ENCODE measurements at places on chromosomes 1 and 21.

GRCh38 chr1:167545349-167545748 is 8.2 kb downstream of the CREG1 start:
- DNase-seq, result no peak

- no peak for DNase-seq
These were observed 25.8 kb upstream of the ST6GALNAC5 start for GRCh38 chr1:76841460-76841859.

GRCh38 chr21:18499761-18500376 is 96.3 kb upstream of the TMPRSS15 start:
- peak; percentile 62 for DNase-seq

DNA sequence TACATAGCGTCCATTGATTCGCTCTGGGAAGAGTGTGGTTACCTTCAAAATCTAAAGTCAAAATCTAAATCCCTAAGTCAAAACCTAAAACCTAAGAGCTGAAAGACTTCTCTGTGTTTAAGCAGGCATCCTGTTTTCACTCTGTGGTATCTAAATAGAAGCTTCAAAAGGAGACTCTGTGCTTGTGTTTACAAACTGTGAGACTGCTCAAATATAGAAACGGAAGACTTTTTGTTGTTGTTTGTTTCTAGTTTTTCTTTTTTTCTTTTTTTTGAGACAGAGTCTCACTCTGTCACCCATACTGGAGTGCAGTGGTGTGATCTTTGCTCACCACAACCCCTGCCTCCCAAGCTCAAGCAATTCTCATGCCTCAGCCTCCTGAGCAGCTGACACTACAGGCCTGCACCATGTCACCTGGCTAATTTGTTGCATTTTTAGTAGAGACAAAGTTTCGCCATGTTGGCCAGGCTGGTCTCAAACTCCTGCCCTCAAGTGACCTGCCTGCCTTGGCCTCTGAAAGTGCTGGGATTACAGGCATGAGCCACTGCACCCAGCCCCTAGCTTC is 425.9 kb downstream of the SMYD3 start:
- DNase-seq, result no peak

- no peak for DNase-seq
These were observed 185.0 kb downstream of the KCNK2 start for GRCh38 chr1:215267495-215267894.

DNA sequence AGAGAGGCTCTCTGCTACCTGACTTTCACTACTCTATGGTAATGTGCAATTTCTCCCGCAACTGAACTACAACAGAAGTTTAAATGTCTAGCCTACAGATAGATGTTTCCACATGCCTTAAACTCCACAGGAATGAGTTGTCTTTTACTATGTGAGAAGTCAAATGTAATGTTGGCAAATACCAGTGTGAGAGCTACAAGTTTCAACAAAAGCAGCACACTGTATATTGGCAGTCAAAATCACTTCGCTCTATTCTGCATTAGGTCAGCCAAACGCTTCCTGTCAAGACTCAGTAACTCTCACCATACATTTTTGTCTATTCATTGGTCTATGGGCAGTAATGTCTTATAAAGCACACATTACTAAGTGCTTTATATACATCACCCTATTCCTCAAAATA is 41.9 kb downstream of the LUZP1 start:
- no peak for DNase-seq

- DNase-seq, result peak; percentile 61
These were observed 11.6 kb upstream of the HIPK1 start for GRCh38 chr1:113917400-113918082.

DNA sequence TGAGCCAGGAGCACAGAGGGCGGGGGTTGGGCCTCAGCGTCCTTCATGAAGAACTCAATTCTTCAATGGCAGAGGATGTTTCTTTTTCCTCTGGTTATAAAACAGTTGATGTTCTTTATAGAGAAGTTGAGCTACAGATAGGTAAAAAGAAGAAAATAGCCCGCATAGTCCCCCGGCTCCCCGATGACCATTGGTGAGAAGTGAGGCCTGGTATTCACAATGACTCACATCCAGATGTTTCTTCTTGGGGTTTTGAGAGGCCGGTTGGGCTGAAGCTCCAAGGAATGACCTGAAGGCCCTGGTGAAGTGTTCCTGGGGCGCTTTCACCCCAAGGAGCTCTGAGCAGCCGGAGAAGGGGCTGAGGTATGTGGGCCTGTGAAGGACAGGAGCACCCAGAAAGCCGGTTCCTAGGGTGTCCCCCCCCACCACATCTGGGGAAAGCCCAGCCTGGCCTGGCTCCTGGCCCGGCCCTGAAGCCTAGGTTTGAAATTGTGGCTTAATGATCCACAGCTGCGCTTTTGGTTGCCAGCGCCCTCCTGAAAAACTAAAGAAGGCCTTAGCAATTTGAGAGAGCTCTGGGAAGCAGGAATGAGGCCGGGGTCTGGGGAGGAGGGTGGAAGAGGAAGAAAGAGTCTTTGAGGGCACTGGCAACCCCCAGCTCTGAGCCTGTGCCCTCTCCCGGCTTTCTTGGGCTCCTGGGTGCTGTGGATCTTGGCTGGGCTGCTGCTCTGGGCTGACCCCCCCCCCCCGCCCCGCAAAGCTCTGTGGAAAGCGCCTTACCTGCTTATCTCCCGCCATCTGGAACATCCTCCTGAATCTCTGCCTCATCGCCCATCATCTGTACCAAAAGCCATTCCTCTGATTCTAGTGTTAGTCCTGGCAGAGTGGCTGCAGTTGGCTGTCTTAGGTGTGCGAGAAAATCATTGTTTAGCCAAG is 444.7 kb downstream of the CAMTA1 start:
- DNase-seq, result no peak

DNA sequence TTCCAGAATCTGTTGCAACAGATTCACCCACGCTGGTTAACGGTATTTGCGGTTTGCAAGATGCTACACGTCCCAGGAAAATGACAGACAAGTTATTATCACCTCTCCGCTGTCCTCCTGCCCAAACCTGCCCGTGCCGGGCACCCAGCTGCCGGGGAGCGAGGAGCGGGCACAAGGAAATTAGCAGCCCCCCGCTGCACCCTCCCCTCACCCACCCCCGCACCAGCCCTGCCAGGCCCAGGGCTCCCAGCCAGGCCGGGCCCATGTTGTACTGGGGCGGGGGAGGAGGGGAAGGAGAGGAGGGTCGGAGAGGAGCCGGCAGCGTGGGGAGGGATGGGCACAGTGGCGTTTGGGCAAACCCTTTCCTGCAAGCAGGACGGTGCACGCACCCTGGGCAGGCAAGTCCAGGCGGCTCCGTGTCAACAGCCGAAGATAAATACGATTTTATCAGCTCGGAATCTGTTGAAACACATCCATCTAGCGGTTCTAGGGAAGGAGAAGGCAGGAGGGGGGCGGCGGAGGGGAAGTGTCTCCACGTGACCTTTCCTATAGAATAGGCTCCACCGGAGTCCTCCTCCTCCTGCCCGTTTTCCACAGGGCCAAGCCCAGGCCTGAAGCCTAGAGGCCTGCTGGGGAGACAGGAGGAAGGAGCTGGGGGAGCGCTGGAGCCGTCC is 35.1 kb upstream of the CCDC27 start:
- DNase-seq, result no peak

GRCh38 chr1:233386336-233386735 is 58.8 kb downstream of the MAP3K21 start:
- DNase-seq, result peak; percentile 15

- DNase-seq, result no peak
These were observed 20.1 kb upstream of the KCTD3 start for GRCh38 chr1:215547011-215547410.

- DNase-seq, result no peak
These were observed 19.3 kb downstream of the CEP104 start for GRCh38 chr1:3837685-3838084.

DNA sequence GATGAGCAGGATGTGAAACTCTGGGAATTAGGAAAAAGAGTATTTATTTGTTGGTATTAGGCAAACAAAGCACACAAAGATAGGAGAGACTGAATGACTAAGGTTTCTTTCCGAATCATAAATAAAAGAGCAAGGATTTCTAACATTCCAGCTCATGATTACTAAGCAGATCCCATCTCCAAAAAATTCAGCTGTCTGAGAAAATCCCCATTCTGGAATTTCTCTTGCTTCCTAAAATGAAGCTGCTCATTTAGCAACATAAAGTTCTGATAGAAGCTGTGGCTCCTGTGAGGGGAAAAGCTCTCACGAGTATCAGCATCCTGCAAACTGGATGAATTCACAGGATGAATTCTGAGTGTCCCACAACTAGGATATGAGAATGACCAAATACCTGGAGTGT is 6.7 kb upstream of the SH2D5 start:
- peak; percentile 19 for DNase-seq

DNA sequence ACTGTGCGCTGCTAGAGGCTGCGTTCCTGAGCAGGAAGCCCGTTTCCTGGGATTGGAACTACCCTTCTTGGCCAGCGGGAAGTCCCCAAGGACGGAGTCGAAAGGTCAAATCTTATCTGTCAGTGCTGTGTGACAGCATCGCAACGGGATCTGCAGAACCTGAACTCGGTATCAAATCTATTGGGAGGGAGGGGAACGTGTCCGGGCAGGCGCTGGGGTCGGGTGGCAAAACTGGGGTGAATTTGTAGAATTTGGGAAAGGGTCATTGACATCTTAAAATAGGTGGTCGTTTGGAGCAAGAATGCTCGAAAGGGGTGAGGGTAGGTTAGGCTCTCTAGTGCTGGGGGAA is 725 bp upstream of the ARPC5 start:
- no peak for DNase-seq

- DNase-seq, result no peak
These were observed 36.7 kb upstream of the ACTRT2 start for GRCh38 chr1:2984399-2985061.

GRCh38 chr1:15618655-15619525 is 1.6 kb downstream of the DDI2 start:
- DNase-seq, result peak; percentile 39

- no peak for DNase-seq
These were observed 42.7 kb downstream of the ZSCAN20 start for GRCh38 chr1:33515112-33515511.

GRCh38 chr21:28212061-28212460 is 780.6 kb downstream of the LTN1 start:
- no peak for DNase-seq

DNA sequence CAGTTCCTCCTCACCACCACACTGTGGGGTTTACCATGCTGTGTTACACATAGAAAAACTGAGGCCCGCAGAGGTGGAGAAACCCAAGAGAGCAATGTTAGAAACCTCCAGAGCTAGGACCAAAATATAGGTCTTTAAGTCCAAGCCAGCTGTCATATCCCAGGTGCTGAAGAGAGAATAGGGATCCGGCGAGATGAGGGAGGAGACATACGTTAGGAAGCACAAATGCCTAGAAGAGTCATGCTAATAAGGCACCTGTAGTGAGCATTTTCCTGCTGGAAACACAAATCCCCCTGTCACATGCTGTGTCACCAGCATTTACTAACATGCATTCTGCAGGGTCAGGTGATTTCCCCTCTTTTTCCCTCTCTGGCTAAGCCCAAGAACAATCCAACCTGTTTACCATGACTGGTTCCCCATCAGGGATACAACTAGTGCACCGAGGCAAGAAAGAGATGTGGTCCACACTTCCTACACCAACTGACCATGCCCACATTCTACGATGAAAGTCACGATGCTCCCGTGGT is 168.6 kb upstream of the CAMK1G start:
- DNase-seq, result no peak

GRCh38 chr1:17313530-17314309 is 5.7 kb downstream of the PADI4 start:
- DNase-seq, result no peak

DNA sequence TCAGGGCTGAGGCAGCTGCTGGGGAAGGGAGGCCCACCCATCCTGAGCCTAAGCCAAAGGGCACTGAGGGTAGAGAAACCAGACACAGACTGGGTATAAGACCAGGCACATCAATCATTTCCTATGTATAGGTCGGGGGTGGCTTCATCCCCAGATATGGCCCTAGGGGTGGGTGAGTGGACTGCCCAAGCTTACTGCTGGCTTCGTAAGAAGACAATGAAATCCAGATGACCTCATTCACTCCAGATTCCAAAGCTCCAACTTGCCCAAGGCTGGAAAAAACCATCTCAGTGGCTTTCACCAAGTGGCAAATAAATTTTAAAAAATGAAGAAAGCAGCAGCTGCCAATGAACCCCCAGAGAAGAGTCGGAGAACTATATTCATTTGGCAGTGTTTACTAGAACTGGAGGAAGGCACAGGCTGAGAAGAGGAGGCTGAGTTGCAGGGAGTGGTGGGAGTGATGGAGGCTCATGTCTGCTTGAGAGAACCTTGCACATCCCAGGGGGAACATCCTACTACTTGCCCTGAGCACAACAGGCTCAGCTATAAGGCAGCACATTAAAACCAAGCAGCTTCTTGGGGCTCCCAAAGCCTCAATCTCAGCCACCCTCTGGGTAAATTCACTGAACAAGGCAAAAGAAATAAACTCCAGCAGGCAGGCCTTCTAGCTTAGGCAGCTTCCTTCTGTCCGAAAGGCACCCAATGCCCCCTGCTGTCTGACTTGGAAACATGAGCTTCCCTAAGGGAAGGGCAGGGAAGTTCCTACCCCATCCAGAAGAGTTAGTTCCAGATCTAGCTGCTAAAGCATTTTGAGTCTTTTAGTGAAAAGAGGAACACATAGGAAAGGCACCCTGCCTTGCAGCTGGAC is 14.1 kb downstream of the PEA15 start:
- DNase-seq, result peak; percentile 67

- DNase-seq, result peak; percentile 5
These were observed 1.6 kb downstream of the COL11A1 start for GRCh38 chr1:103106426-103107341.

DNA sequence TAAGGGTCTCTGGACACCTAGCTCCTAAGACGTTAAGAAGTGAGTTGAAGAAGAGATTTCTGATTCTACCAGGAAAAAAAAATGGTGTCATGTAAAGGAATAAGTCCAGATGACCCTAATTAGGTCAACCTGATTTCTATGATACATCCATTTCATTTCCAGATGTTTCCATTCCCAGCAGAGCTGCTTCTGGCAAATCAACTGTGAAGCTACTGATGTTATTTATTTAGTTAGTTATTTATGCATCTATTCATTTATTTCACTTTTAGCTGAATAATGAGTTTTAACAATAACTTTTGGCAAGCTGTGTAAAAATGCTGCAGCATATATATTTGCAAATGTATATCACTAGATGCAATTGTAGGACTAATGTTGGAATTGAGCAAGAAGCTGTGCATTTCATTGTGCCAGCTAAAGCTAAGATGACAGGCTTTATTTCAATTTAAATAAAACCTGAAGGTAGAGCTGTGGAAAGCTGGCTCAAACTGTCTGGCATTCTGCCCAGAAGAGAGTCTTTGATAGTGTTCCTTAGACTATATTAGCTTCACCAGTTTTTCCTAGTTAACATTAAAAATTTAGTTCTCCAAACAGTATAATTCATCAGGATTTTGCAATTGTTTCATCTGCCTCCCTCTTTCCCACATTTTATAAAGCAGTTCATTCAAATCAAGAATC is 1164.4 kb upstream of the ADGRL4 start:
- DNase-seq, result no peak
